ENCODE measurements at places on chromosomes 4 and X. TPM values are rescaled to one million over a fixed set of nuclear protein-coding genes. Genes with fewer than 3 reads are reported as not detected.

GRCh38 chrX:22800806-22801205 lies 199.0 kb upstream of the DDX53 start:
- no peak for DNase-seq

GRCh38 chr4:169253904-169254303 lies 16.9 kb downstream of the SH3RF1 start:
- no peak for DNase-seq

DNA sequence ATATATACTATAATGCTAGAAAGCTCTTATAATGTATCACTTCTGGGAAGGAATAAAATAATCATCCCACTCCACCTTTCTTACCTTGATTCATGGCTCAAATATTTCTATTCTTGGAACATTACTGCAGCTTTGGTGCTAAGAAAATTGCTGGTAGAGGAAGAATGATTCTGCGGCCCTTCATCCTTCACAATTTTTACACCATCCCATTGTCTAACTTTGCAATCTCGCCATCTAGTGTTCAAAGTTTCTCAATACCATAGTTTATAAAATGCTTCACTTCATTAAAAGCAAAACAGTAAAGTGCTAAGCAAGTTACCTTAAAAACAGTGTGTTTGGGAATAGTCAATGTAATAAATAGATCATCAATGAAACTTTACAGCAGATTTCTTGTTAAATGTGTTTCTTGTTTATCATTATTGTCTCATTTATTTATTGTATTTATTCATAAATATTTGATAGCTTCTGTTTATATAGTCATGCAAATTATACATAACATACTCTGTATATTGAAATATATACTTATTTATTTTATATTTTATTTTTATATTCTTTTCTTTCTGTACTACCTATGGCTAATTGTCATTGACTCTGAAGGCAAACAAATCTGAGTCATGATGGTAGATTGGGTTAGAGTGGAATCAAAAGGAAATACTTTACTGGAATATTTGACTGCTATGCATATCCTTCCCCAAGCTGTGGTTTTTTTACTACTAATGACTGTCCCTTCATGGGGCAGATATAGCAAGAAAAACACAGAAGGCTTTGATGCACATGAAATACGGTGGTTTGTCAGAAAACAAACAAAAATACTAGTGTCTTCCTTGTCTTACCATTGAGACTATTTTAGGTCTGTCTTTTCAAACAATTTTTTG lies 390.7 kb downstream of the MAPK10 start:
- DNase-seq = no peak

The SUPT20HL1 gene
- not detected for total RNA-seq

DNA sequence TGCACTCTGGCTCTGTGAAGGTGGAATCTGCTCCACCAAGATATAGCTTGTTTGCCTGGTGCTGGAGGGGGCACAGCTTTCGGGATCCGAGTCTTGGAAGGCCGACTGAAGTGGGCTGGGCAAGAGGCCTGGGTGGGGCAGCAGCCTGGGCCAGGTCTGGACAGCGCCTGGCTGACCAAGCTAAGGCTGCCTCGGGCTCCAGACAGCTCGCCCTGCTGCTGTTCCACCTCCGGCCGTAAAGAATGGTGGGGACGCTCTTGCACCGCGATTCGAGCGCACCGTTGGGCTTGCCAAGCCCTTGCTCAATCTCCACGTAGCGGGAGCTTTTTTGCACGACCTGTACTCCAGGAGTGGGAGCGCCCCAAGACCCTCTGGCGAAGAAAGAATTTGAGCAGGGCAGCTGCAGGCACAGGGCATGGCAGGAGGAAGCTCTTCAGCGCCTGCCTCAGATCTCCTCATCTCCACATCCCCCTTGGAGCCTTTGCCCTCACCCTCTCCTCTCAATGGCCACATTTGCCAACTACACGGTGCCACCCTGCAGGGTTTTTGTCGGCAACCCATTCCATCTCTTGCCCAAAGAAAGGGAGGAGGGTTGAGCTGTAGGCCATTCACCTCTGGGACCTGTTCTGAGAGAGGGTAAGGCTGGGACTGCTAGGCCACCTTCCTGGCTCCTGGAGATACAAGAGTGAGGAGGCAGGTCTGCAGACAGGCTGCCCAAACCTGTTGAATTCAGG lies 18.9 kb downstream of the CNGA2 start:
- DNase-seq = no peak

GRCh38 chr4:86014599-86014998 lies 345.3 kb downstream of the MAPK10 start:
- DNase-seq = no peak

The ATP10D gene
- 18.9 TPM for total RNA-seq

DNA sequence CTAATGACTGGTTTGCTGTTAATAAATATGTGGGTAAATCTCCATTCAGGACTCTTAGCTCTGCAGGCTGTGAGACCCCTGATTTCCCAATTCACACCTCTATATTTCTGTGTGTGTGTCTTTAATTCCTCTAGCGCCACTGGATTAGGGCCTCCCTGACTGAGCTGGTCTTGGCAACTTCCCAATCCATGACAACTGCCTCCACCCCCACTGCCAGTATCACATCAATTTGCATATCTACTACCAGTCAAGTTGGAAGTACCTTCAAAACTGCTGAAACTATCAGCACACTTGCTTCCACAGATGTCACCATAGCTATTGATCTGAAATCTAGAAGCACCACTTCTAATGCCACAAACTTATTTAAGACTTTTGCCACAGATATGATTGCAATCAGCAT lies 27.6 kb downstream of the OPRPN start:
- no peak for DNase-seq

DNA sequence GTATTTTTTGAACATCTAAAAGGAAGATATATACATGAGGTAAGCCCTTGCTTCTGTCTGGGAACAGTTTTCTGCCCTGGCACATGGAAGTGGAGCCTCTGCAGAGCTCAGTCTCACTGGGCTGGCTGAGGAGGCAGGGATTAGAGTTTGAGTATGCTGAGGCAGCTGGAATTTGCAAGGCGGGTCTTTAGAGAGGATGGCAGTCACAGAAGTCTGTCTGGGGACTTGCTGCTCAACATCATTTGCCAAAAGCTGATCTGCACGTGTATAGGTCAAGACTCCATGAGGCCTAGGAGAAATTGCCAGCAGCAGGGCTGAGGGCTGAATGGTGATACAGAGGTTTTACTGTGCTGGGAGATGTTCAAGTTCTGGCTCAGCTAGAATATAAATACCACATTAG lies 163.6 kb upstream of the ANK2 start:
- no peak for DNase-seq

DNA sequence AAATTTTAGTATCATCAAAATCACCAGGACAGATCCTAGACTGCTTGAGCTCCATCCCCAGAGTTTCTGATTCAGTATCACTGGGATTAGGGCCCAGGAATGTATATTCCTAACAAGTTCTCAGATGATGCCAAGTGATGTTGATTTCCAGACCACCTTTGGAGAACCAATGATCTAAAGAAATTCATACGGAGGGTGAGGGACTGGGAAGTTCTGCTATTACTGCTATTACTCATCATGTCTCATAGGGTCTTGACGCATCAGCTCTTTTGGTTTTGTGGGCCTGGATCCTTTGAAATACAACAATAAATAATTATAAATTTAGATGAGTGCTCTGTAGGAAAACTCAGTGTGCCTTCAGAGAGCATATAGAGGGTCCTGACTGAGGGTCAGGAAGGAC lies 59.8 kb upstream of the LGI2 start:
- no peak for DNase-seq

All from activated CD8-positive, alpha-beta memory T cell treated with anti-CD3 and anti-CD28 coated beads, Interleukin-2, amount 10 ng/mL, durations not matched to agents 7 days and 5 days (primary cell).